ENCODE measurements at places on chromosomes 2 and 18. TPM values are rescaled to one million over a fixed set of nuclear protein-coding genes. Genes with fewer than 3 reads are reported as not detected.

Gene OTOS
- not detected for polyA plus RNA-seq

Gene C2orf74
- 24.1 TPM for polyA plus RNA-seq

Gene SUCLG1
- polyA plus RNA-seq = 32.7 TPM

Gene LRATD1
- 0.89 TPM for polyA plus RNA-seq

Gene TDRD15
- not detected for polyA plus RNA-seq

Gene NABP1
- polyA plus RNA-seq = 35.7 TPM

Gene CD28
- 0.13 TPM for polyA plus RNA-seq

Gene ATRAID
- polyA plus RNA-seq = 366 TPM

Gene GAL3ST2
- polyA plus RNA-seq = 0.15 TPM

Gene AFF3
- 0.36 TPM for polyA plus RNA-seq

Gene NTSR2
- not detected for polyA plus RNA-seq

Gene SERPINB3
- not detected for polyA plus RNA-seq

Gene AAMP
- 223 TPM for polyA plus RNA-seq

Gene UGT1A10
- not detected for polyA plus RNA-seq

Gene KLHL41
- 0.26 TPM for polyA plus RNA-seq

Gene RAMP1
- polyA plus RNA-seq = 21.2 TPM

All from SK-N-SH (cell line).